ENCODE measurements at places on chromosomes 12 and 14. TPM values are rescaled to one million over a fixed set of nuclear protein-coding genes. Genes with fewer than 3 reads are reported as not detected.

- no peak for DNase-seq
Measured at GRCh38 chr12:54041097-54041690, 8.3 kb downstream of the HOXC5 start.

DNA sequence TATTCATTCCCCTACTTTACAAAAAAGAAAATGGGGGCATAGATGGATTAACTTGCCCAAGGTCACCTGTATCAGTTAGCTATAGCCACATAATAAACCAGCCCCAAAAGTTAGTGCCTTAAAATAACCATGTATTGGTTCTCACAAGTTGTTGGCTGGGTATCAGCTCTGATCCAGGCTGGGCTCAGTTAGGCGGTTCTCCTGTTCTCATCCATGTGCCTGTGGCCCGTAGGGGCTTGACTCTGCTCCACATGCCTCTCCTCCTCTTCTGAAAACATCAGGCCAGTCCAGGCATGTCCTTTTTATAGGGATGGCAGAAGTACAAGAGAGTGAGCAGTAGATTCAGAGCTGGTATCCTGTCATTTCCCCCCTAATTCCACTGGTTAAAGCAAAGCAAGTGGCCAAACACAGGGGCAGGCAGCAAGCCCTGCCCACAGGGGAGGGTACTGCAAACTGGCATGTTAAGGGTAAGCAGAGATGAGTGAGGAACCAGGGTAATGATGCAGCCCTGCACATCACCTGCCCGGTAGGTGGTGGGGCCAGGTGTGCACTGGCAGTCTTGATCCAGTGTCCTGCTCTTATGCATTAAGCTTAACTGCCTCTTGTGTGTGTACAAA, 47.9 kb upstream of the TUNAR start:
- DNase-seq, result no peak

- DNase-seq, result no peak
Measured at GRCh38 chr12:109084425-109084824, 8.8 kb downstream of the ALKBH2 start.

- peak; percentile 31 for DNase-seq
Measured at GRCh38 chr14:53531156-53531555, 378.0 kb upstream of the DDHD1 start.

DNA sequence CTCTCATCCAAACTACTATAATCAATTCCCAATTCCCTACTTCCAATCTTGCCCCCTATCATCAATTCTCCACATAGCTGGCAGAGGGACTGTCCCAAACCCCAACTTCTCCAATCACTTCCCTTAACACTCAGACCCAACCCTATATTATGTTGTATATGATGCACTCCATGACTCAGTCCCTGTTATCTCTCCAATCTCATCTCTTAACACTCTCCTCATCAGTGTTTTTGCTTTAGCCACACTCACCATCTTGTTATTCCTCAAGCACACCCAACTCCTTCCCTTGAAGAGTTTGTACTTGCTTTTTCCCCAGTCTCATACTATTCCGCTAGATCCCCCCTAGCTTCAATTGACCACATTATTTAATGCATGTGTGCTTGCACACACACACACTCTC, 4.9 kb downstream of the RHOJ start:
- DNase-seq, result no peak

PGF gene
- 56.6 TPM for total RNA-seq

SLCO1B3 gene
- total RNA-seq, result 0.79 TPM

SLC22A17 gene
- 0.90 TPM for total RNA-seq

SERPINA10 gene
- not detected for total RNA-seq

OR6C2 gene
- total RNA-seq, result not detected

ARMH4 gene
- under 0.01 TPM for total RNA-seq

RTL1 gene
- total RNA-seq, result not detected

ARHGDIB gene
- total RNA-seq, result 1.2 TPM

ERBB3 gene
- total RNA-seq, result 21.1 TPM
